ENCODE measurements at places on chromosomes 7 and 10.
A peak's percentile ranks its signal among the peaks of the same experiment; 100 is the strongest.

GRCh38 chr10:111017098-111017497 is 59.7 kb upstream of the ADRA2A start:
- peak; percentile 73 for DNase-seq

DNA sequence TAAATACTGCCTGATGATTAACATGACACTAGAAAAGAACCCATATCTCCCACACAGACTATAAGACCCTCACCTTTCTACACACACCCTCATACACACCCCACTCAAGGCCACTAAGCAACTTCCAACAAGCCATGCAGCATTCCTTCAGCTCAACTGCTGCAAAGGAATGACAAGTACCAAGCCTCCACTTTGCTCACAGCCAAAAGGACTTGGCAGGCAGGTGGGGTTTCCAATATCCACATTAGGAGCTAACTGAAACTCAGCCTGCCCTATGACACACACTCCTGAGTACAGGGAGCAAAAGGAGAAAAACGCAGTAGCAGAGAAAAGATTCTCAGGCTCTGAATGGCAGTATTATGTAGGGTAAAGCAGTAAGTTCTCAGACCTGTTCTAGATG is 13.4 kb downstream of the USP54 start:
- DNase-seq = no peak

- DNase-seq = no peak
These were observed 107.1 kb upstream of the ITGB1 start for GRCh38 chr10:33065111-33065510.

GRCh38 chr7:126483972-126484371 is 768.8 kb downstream of the GRM8 start:
- no peak for DNase-seq

DNA sequence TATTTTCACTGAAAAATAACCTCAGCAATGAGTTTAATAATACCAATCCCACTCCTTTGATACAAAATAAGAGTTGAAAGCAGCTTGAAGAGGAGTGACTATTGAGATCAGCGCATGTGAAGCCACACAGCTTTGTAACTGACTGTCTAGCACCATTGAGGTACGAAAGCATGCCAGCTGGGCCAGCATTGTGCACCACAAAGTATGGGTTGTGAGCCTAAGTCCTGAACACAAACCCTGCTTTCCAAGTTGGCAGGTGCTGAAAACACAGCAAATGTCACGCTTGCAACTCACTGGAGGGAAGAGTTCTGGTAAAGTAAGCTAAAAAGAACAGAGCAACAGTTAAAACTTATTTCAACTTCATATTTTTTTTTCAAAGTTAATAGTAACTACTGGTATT is 4.0 kb upstream of the FAM53B start:
- no peak for DNase-seq

DNA sequence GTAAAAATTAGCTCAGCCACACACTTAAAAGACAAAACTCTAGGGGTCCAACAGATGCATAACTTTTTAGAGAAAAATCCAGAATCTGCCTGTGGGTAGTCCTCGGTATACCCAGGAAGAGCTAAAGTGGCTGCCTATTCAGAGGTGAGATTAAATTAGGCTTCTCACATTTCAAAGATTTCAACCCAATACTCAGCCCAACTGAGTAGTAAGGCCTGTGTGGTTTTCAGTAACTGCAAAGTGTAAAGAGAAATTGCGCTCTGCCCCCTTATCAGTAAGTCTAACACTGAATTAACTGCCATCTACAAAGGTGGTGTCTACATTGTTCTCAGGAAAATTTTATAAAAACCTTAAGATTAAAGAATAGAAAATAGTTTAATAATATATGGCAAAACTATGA is 88.2 kb downstream of the ELMO1 start:
- no peak for DNase-seq

DNA sequence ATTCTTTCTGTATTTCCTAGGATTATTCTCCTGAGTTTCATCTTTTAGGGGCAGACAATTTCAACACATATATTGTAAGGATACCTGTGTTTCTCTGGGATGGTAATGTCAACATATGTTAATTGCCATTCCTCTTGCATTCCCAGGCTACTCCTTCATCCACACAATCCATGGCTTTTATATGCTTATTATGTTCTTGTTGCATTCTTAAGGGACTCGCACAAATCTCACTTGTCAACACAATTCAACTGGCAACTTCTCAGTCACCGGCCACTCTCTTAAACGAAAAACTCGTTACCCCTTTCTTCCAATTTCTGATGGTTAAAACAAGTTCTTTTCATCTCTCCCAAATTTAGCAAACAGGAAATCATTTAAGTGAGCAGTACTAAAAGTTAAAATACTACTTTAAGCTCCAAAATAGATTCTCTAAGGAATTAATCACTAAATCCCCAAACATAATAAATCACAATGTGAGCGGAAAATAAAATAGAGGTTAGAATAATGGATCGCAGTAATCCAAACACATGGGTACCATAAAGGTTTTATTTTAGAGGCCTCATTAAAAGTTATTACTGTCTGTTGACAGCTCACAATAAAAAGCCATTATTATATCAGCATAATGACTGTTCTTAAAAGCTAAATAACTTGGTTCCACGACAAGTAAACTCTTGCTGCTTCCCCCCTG is 223.2 kb downstream of the ELMO1 start:
- no peak for DNase-seq

DNA sequence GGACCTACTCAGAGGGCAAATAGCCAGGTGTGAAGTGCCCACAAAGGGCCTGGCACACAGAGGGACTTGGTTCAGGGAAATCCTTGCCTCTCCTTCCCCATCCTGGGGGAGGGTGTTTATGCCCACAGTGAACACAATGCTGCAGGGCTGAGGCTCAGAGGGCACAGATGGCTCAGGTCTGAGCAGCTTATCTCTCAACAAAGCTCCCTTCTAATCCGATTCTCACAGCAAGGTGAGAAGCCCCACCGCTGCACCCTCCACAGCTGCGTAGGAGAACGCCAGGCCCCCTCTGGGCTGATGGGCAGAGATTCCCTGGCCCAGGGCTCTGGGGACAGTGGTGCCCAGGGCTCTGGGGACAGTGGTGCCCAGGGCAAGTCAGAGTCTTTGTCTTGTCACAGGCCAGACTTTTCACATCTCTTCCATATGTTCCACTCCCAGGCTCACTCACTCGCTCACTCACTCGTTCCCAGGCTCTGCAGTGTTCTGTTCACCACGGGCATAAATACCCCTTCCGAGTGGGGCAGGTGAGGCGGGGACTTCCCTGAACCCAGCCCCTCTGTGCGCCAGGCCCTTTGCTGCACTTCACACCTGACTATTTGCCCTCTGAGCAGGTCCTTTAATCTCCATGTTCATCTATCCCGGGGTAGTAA is 8.7 kb upstream of the CDHR1 start:
- DNase-seq = no peak
